Coronary artery (tissue), 2 donors: ENCODE measurements at places on chromosomes 7 and 10.

DNA sequence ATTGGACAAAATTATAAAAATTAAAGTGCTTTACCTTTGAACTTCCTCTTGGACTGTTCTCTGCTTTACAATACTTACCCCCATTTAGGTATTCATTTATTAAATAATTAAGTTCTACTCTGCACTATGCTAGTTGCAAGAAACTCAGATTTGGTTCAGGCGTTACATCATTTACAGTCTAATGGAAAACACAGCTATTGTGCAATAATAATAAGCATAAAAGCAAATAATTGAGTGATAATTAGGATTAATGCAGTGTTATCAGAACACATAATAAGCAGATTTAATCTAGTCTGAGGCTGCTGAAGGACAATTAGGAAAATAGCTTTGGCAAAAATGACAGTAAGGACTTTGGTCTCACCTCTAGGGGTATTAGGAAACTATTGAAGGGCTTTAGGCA, 493.2 kb upstream of the ADARB2 start:
- DNase-seq: no peak

DNA sequence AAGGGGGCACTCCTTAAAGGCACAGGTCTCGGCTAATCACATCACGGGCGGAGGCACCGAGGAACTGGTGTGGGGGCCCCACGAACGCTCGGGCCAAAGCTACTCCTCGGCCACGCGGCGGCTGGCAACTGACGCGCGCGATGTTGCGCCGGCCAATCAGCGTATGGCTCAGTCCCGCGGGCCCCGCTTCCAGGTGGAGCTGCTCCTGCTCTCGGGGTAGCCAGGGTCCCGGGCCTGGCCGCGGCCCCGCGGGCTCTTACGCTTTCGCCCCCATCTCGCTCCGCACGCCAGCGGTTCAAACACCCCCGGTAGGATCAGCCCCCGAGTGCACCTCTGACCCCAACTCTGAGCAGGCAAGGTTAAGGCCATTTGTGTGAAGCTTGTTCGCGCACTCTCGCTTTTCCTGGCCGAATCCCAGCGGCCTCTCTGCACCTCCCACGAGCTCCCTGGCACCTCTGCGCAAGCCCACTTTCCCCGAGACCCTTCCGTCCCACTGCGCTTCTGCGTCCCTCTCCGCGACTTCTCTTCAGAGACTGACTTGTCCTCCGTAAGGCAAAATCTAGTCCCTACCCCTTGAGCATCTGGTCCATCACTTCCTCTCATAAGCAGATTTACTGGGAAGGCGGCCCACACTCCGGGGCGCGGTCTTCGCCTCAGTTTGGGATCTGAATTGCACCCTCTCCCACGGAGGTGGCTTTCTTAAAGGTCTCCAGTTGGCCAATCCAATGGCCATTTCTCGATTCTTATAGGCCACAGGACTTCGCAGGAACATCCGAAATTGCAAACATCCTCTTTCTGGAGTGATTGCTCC, 200.9 kb upstream of the TBX20 start:
- DNase-seq: no peak

DNA sequence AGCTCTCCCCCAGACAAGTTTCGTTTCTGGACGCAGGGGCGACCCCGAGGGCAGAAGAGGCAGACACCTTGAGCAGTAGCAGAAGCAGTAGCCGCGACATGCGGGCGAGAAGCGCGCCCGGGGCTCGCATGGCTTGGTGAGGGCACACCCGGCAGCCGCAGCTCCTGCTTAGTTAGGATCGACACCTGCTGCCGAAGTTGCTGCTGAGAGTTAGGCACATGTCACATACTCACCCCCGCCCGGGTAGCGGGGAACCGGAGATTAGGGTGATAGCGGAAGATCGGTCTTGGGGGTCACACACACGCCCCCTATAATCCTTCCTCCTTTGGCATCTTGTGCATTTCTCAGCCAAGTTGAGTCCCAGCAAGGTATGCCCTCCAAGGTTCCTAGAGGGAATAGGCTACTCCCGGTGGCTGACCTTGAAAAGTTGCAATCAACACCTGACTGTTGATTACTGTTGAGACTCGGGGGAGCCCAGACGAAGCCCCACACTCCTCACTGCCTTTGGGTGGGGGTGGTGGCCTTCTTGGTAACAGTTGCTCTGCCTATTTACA, 668 bp downstream of the GPR37 start:
- DNase-seq: no peak

- no peak for DNase-seq
Observed at GRCh38 chr7:20647036-20647435, 31.6 kb downstream of the ABCB5 start.

DNA sequence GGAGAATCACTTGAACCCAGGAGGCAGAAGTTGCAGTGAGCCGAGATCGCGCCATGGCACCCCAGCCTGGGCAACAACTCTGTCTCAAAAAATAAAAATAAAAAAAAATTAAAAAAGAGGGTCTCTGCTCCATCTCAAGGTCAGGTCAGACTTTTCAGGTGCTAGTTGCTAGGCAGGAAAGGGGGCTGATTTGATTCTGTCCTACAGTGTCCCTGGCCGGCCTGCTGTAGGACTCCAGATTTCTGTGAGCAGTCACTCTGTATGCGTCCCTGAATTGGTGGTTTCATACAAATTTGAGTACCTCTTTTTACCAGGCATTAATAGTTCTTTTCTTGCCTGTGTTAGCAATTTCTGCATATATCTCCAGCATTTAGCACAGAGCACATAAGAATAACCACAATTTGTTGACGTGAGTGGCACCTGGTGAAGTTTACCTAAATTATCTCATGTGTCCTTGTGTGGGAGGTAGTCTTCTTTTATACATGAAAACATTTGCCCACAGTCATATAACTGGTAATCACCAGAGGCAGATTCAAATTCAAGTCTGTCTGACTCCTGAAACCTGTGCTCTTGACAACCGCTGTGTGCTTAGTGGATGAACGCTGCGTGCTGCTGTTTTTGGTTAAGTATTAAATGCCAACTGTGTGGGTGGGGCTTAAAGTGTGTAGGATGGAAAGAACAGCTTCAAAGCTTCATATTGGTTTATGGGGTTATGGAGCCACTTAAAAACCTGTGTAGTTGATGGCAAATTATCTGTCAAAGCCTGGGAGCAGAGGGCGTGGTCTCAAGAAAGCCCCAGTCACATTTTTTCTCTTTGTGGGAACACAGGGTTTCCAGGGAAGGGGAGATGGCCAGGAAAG, 3.2 kb upstream of the ZNF775 start:
- DNase-seq: no peak

DNA sequence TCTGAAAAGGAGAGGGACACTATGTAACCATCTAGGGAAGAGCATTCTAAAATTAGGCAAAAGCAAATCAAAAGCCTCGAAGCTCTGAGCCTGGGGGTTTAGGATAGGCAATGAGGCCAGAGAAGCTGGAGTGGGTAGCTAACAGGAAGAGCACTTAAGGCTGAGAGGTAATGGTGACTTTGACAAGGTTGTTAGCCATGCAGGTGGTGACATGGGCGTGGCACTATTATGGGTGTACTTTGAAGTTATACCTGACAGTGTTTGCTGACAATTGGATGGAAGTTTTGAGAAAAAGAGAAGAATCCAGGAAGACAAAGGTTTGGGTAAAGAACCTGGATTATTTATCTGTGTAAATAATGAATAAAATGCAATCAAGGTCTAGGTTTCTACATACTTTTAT, 383.0 kb upstream of the SEMA3C start:
- no peak for DNase-seq

GRCh38 chr7:16436306-16436705, 15.0 kb upstream of the CRPPA start:
- no peak for DNase-seq
